Esophagus muscularis mucosa (tissue), 4 donors: ENCODE measurements at places on chromosomes 6 and 20. TPM values are rescaled to one million over a fixed set of nuclear protein-coding genes. Genes with fewer than 3 reads are reported as not detected.

The APCDD1L gene
- total RNA-seq, result 1.6 TPM

The TRIM31 gene
- total RNA-seq, result not detected

The EEF1A2 gene
- total RNA-seq, result 7.6 TPM

The RNF39 gene
- total RNA-seq, result 0.11 TPM

The ADTRP gene
- 0.66 TPM for total RNA-seq

The EEF1E1 gene
- total RNA-seq, result 40.7 TPM

The SLC22A7 gene
- not detected for total RNA-seq

The PPP1R14C gene
- total RNA-seq, result 0.40 TPM

The EYA4 gene
- 2.9 TPM for total RNA-seq

The GHRH gene
- not detected for total RNA-seq

The C2 gene
- 14.5 TPM for total RNA-seq

The CTAGE9 gene
- total RNA-seq, result not detected

The OTOR gene
- not detected for total RNA-seq

The VGLL2 gene
- total RNA-seq, result not detected

DNA sequence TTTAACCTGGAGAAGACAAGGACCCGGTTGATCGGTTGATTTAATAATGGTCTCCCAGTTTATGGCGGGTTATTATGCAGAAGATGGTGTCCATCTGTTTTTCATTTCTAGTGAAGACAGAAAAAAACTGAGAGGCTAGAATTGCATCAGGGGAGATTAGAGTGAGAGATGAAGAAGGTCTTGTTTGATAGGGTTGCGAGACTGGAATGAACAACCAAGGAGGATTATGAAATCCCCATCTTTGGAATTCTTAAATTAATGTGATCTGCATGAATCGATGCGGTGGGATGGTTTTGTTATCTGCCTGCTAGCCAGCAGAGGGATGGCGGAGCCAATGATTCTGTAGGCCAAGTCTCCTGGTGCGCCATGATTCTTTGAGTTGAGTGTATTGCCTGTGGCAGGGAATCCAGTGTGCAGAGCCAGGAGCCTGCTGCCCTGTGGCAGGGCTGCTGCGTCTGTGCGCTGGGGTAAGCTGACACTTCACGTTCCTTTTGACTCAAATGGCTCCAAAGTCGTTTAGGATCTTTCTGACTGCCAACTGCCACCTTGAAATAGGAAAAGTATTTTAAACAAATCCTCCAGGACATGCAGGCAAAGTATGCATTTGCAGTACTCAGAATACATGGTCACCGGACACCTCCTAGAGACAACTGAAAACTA is 200.1 kb downstream of the CLIC5 start:
- no peaks in the 10 kb centered on the region for H3K36me3 ChIP-seq
- H3K27me3 ChIP-seq, result no peaks in the 10 kb centered on the region
- H3K27ac ChIP-seq, result no peak overlapping the region
- no peak for DNase-seq
- no peak overlapping the region for H3K4me3 ChIP-seq

DNA sequence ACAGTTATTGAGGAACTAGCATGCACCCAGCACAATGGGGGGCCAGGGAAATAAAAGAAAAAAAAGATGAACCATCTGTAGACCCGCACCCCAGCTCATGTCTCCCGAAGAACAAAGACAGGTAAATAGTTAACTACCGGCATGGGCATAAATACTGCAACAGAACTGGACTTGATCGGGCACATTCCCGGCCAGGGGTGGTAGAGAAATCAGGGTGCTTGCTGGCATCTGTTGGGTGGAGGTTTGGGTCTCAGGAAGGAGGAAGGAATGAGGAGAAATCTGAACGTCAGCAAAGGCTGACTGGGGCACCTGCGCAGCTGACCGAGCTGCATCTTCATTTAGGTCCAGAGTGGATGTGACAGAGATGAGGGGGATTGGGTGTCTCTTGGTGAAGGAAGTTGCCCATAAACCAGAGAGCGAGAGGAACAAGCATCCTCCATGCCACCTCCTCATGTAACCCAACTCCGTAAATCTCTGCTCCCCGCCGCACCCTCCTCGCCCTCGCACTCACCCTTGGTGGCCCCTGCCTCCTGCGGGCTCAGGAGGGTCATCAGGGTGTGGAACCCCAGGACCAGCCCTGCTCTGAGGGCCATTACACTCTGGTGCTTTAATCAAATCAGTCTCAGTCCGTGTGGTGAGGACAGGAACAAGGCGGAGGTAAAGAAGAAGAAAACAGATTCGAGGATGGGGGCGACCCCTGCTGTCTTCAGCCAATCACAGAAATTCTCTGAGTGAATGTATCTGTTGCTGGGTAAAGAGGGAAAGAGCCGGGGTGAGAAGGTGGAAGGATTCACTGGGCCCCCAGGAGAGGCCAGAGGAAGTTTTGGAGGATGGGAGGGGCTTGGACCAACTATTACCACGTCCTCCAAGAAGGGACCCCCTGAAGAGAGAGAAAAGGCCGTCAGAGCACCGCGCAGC is at the start of gene HLA-DOA:
TSS of gene HLA-DOA (minus strand) at position 648 of the 918 bp plus-strand sequence.
- peaks cover 11% of the 10 kb centered on the region for H3K27me3 ChIP-seq
- no peak for DNase-seq
- no peaks in the 10 kb centered on the region for H3K36me3 ChIP-seq
- H3K4me3 ChIP-seq, result peak within 1 kb of the TSS; percentile 49

DNA sequence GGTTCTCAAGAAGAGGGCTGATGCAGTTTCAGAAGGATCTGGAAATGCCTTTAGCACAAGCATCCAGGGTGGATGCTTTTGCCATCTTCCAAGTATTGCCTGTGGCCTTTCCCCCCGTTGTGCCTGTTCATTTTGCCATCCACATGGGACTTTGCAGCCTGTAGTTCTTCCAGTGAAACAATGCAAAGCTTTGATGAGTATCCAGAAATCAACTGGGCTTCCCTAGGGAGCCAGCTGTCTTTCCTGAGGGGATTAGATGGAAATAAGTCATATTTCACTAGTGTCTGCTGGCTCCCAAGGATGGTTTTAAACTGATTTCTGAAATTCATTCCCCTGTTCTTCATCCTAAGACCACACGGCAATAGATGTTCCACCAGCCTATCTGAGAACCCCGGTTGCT is 63.3 kb downstream of the CAP2 start:
- peaks cover 4% of the 10 kb centered on the region for H3K4me1 ChIP-seq
- DNase-seq, result peak; percentile 26
- no peak overlapping the region for H3K4me3 ChIP-seq
- H3K27ac ChIP-seq, result no peak overlapping the region
- no peaks in the 10 kb centered on the region for H3K27me3 ChIP-seq

- H3K4me3 ChIP-seq, result no peak overlapping the region
- peaks cover 14% of the 10 kb centered on the region for H3K4me1 ChIP-seq
- H3K36me3 ChIP-seq, result no peaks in the 10 kb centered on the region
- H3K27ac ChIP-seq, result no peak overlapping the region
Observed at GRCh38 chr6:45483501-45483900, 105.8 kb upstream of the SUPT3H start.

GRCh38 chr6:125792172-125792571 is 1.4 kb downstream of the NCOA7 start:
- H3K4me3 ChIP-seq, result peak overlapping the region; percentile 89
- peaks cover 44% of the 10 kb centered on the region for H3K4me1 ChIP-seq
- peak overlapping the region; percentile 96 for H3K27ac ChIP-seq
- H3K27me3 ChIP-seq, result no peaks in the 10 kb centered on the region
- no peak for DNase-seq

GRCh38 chr6:32967151-32968091 is 973 bp upstream of the BRD2 start:
- peak overlapping the region; percentile 98 for H3K27ac ChIP-seq
- H3K4me3 ChIP-seq, result peak overlapping the region; percentile 85
- DNase-seq, result peak; percentile 84
- no peaks in the 10 kb centered on the region for H3K27me3 ChIP-seq
- H3K36me3 ChIP-seq, result peaks cover 1% of the 10 kb centered on the region
- peaks cover 21% of the 10 kb centered on the region for H3K4me1 ChIP-seq

GRCh38 chr6:161837854-161838253 is 564.0 kb upstream of the AGPAT4 start:
- DNase-seq, result peak; percentile 45
- no peaks in the 10 kb centered on the region for H3K27me3 ChIP-seq
- no peaks in the 10 kb centered on the region for H3K4me1 ChIP-seq

GRCh38 chr6:53258774-53259155 is 90.0 kb downstream of the ELOVL5 start:
- DNase-seq, result no peak
- H3K27me3 ChIP-seq, result no peaks in the 10 kb centered on the region
- peaks cover 16% of the 10 kb centered on the region for H3K36me3 ChIP-seq
- H3K4me1 ChIP-seq, result peaks cover 4% of the 10 kb centered on the region
- H3K27ac ChIP-seq, result no peak overlapping the region

- no peak overlapping the region for H3K27ac ChIP-seq
- H3K36me3 ChIP-seq, result no peaks in the 10 kb centered on the region
- H3K4me1 ChIP-seq, result no peaks in the 10 kb centered on the region
- no peak for DNase-seq
- H3K4me3 ChIP-seq, result no peak overlapping the region
- peaks cover 66% of the 10 kb centered on the region for H3K27me3 ChIP-seq
Observed at GRCh38 chr20:2002365-2002764, 8.5 kb upstream of the PDYN start.

DNA sequence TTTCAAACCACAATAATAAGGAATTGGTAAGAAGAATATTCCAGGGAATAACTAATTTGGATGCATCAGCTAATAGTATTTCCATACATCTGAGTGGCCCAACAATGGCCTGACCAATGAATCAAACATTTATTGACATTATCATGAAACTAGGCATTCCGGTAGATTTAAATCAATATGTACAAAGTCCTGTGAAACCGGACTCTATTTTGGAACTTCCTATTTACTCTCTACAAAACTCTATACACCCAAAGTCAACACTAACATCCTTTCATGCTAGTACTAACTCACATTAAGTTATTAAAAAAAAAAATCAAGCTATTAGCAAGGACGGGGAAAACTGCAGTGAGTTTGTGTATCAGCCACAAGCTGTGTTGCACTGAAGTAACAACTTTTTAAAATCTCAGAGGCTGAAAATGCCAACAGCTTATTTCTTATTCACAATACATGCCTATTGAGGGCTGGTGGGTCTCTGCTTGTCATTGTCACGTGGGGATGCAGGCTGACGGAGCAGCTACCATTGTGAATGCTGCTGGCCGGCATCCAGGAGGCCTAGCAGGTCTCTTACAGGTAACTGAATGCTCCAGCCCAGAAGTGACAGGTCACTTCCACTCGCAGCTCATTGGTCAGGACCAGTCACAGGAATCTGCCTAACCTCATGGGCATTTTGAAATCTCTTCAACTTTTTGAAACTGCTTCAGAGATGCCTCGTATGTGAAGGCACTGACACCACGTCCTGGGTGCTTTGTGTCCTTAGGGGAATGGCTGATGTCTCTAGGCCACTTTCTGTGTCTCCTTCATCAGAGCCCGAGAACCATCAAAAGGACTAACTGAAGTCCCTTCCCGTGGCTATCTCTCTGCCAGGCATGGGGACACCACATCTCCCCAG is 76.3 kb downstream of the SLC22A23 start:
- no peaks in the 10 kb centered on the region for H3K27me3 ChIP-seq
- no peak overlapping the region for H3K27ac ChIP-seq
- H3K4me3 ChIP-seq, result no peak overlapping the region
- peaks cover 35% of the 10 kb centered on the region for H3K4me1 ChIP-seq

GRCh38 chr6:56866917-56867522 is 87.9 kb upstream of the BEND6 start:
- peaks cover 6% of the 10 kb centered on the region for H3K4me1 ChIP-seq
- no peaks in the 10 kb centered on the region for H3K27me3 ChIP-seq
- H3K27ac ChIP-seq, result no peak overlapping the region
- no peak for DNase-seq

DNA sequence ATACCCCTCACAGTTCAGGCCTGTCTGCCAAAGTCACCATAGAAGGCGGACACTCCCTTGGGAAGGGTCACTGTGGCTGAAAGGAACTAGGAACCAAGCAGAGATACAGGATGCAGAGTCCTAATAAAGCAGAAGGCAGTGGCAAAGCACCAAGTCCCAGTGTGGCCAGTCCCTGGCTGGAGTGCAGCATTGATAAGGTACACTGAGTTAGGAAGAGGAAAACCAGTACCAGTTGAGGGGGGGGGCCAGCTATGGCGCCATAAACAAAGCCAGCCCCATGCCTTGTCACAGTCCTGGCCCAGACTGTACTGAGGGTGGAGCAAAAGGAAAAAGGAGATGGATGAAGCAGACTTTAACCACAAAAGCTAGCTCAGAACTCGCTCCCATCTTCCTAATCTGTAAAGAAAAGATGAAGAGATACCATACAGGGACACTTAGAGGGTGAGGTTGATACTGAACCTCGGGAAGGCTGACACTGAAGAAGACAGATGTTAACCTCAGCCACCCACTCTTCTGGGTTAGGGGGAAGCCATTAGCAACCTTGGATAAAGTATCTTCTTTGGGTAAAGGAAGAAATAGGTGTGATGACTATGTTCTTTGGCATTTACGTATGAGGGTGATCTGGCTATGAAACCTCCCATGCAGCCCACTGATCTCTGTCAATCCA is 7.8 kb downstream of the ABHD12 start:
- DNase-seq, result no peak
- peaks cover 6% of the 10 kb centered on the region for H3K36me3 ChIP-seq
- H3K4me3 ChIP-seq, result no peak overlapping the region
- no peaks in the 10 kb centered on the region for H3K4me1 ChIP-seq

- no peak overlapping the region for H3K27ac ChIP-seq
- peaks cover 13% of the 10 kb centered on the region for H3K4me1 ChIP-seq
- no peaks in the 10 kb centered on the region for H3K27me3 ChIP-seq
- no peaks in the 10 kb centered on the region for H3K36me3 ChIP-seq
- DNase-seq, result no peak
Observed at GRCh38 chr20:62773845-62774714, 22.2 kb upstream of the MRGBP start.

GRCh38 chr6:147983581-147984366 is 358.9 kb upstream of the SASH1 start:
- H3K4me3 ChIP-seq, result no peak overlapping the region
- H3K36me3 ChIP-seq, result no peaks in the 10 kb centered on the region
- DNase-seq, result no peak

DNA sequence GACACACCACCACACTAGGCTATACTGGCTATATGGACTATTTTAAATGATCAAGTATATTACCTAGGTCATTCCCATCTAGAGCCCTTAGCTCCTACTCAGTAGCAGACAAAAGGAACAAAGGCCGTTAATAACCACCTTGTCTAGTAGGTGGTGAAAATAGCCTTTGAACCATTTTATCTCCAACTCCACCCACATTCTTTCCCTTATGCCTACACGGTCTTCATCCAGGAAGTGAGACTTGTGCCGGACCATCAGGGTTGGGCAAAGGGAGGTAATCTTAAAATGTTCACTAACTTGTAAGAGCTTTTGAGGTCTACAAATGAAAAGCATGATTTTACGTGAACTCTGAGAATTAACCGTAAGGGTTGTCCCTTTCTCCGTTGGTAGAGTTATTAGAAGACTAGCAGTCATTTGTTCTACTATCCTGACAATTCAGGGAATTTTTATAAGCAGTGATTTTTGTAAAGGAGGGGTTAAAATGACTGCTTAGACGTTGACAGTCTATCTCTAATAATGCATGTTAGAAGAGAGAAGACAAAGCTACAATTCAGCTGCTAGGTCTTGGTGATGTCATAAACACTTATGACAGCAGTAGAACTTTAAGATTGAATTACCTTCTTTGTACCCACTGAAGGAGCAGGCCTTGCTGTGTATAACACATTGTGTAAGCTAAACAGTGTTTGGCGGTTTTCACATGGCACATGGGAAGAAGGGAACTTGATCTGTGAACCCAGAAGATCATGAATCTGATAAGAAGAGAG is 371.8 kb upstream of the JAG1 start:
- H3K4me3 ChIP-seq, result no peak overlapping the region
- H3K27me3 ChIP-seq, result no peaks in the 10 kb centered on the region
- no peaks in the 10 kb centered on the region for H3K36me3 ChIP-seq
- no peaks in the 10 kb centered on the region for H3K4me1 ChIP-seq
- no peak for DNase-seq
- H3K27ac ChIP-seq, result no peak overlapping the region

GRCh38 chr6:91288741-91289140 is 701.9 kb upstream of the MAP3K7 start:
- H3K36me3 ChIP-seq, result no peaks in the 10 kb centered on the region
- no peak overlapping the region for H3K27ac ChIP-seq
- DNase-seq, result no peak
- no peaks in the 10 kb centered on the region for H3K27me3 ChIP-seq
- H3K4me3 ChIP-seq, result no peak overlapping the region
- H3K4me1 ChIP-seq, result no peaks in the 10 kb centered on the region
